Neural crest cell (in vitro differentiated cells): ENCODE measurements at places on chromosomes 1 and 21.
A peak's percentile ranks its signal among the peaks of the same experiment; 100 is the strongest.

DNA sequence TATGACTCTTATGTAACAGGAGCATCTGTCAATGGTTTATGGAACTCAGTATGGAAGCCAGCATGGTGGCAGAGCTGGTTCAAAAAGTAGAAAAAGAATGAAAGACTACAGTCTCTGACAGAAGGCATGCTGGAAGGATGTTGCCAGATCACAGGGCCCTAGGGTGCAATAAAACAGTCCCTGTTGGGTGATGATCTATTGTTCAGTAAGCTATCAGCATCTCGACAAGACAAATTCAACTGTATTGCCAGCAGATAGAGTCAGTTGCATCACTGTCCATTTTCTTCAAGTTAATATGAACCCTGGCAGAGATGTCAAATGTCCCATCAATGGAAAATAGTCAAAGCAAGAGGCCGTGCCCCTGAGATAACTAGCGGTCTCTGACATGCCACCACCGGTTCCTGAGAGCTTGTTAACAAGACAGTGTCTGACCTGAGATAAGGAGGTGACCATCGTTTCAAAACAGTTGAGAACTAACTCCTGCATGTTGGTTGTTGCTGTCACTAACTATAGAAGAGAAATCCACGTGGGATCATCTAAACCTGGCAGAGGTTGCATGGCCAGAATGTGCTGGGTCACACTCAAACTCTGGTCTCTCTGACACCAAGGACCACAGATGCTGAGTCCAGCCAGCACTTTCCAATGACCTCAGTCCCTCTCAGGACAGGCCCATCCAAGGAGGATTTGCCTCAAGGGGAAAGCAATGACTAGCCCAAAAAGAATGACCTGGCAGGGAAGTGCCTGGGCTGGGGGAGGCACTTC is 125.9 kb downstream of the RIPK4 start:
- H3K4me1 ChIP-seq = peaks cover 21% of the 10 kb centered on the region
- H3K4me3 ChIP-seq = no peak overlapping the region
- no peak overlapping the region for H3K27ac ChIP-seq

GRCh38 chr1:183126528-183126927 is 59.5 kb upstream of the LAMC2 start:
- H3K27ac ChIP-seq = no peak overlapping the region
- DNase-seq = no peak
- H3K36me3 ChIP-seq = peaks cover 29% of the 10 kb centered on the region
- H3K4me3 ChIP-seq = no peak overlapping the region
- no peaks in the 10 kb centered on the region for H3K27me3 ChIP-seq

DNA sequence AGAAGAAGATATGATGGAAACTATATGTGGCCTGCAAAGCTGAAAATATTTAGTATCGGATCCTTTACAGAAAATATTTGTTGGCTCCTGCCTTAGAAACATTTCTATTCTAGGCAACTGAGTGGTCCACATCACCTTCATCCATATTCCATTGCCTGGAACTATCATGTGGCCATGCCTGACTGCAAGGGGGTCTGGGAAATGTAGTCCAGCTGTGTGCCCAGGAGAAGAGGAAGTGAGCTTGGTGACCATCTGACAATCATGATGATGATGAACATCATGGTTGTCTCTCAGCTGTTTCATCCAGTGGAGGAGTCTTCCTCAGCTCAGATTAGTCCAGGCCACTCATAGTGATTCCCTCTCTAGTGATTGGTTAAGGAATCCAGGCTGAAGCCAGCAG is 61.8 kb upstream of the IFNLR1 start:
- no peaks in the 10 kb centered on the region for H3K27me3 ChIP-seq
- H3K27ac ChIP-seq = no peak overlapping the region
- DNase-seq = no peak
- no peak overlapping the region for H3K4me3 ChIP-seq
- H3K4me1 ChIP-seq = no peaks in the 10 kb centered on the region

GRCh38 chr1:10160173-10160572 is 50.2 kb upstream of the KIF1B start:
- no peaks in the 10 kb centered on the region for H3K27me3 ChIP-seq
- peaks cover 13% of the 10 kb centered on the region for H3K4me1 ChIP-seq
- H3K36me3 ChIP-seq = peaks cover 21% of the 10 kb centered on the region
- peak overlapping the region; percentile 82 for H3K27ac ChIP-seq

GRCh38 chr1:211800925-211801607 is 29.5 kb downstream of the LPGAT1 start:
- H3K4me3 ChIP-seq = no peak overlapping the region
- H3K4me1 ChIP-seq = no peaks in the 10 kb centered on the region
- no peak for DNase-seq

DNA sequence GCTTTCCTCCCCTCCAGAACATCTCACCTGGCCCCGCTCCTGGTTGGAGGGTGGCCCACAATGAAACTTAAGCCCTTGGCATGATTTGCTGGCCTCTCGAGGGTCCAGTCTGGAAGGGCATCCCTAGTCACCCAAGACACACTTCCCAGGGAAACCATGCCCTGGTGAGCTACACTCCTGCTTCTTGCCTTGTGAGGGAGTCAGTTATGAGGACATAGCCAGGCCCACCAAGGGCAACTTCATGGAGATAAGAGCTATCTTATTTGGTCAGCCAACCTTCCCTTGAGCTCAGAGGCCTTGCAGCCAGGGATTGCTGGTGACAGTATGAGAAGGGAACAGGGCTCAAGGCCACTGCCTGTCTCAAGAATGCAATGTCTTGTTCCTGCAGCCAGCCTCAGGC is 9.7 kb downstream of the TNR start:
- no peak overlapping the region for H3K4me3 ChIP-seq
- H3K36me3 ChIP-seq = no peaks in the 10 kb centered on the region
- no peak overlapping the region for H3K27ac ChIP-seq
- peaks cover 13% of the 10 kb centered on the region for H3K27me3 ChIP-seq
- no peak for DNase-seq

DNA sequence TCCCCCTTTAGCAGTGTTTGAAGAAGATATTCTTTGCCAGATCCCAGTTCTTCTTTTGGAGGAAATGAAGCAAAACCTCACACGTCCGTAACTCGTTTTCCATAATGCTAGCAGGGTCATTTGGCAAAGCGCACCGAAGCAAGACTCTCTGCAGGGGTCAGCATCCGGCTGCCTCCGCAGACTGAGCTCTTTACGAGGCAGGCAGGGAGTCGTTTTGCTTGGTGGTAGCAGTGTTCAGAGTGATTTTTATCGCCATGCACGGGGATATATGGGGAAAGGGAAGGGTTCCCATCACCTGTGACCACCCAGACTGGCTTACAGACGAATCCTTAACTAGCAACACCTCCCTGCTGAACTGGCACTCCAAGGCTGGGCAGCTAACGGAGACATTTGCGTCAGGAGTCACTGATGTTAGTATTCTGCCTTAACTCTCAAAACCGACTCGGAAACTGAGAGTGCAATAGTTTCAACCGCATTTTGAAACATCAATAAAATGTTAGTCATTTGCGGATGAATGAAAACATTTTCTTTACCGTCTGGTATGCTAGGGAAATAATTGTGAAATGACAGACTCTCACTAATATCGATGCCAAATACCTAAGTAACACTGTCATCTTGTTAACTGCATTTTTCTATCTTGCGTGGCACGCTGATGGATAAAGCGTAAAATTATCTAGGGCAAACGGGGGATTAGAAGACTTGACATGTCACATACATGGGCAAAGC is 2.2 kb upstream of the NEGR1 start:
- H3K27me3 ChIP-seq = peaks cover 45% of the 10 kb centered on the region
- DNase-seq = peak; percentile 28
- no peak overlapping the region for H3K4me3 ChIP-seq
- H3K36me3 ChIP-seq = no peaks in the 10 kb centered on the region
- H3K4me1 ChIP-seq = peaks cover 12% of the 10 kb centered on the region
- H3K27ac ChIP-seq = no peak overlapping the region

DNA sequence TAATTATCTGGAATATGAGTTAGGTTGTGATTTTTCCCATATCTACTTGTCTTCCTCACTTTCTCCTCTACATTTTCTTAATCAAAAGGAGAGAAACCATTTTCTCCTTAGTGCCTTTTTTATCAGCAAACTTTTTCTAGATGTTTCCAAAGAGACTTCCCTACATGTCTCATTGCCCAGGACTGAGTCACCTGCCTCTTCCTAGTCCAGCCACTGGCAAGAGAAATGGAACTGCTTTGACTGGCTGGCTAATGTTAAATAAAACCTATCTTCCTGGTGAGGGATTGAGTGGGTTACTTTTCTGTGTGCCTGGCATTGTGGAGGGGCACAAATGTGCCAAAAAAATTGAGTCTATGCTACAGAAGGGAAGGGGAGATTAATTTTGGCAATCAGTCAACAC is 52.1 kb upstream of the CD5L start:
- no peaks in the 10 kb centered on the region for H3K4me1 ChIP-seq
- no peak overlapping the region for H3K4me3 ChIP-seq
- no peak overlapping the region for H3K27ac ChIP-seq
- DNase-seq = no peak
- H3K27me3 ChIP-seq = peaks cover 28% of the 10 kb centered on the region

- no peak overlapping the region for H3K4me3 ChIP-seq
- H3K4me1 ChIP-seq = no peaks in the 10 kb centered on the region
- H3K27ac ChIP-seq = no peak overlapping the region
- peaks cover 44% of the 10 kb centered on the region for H3K36me3 ChIP-seq
Measured at GRCh38 chr1:44227211-44227610, 13.9 kb downstream of the DMAP1 start.

- H3K4me3 ChIP-seq = no peak overlapping the region
- DNase-seq = no peak
- H3K4me1 ChIP-seq = peaks cover 19% of the 10 kb centered on the region
- H3K36me3 ChIP-seq = peaks cover 3% of the 10 kb centered on the region
Measured at GRCh38 chr21:42740405-42740909, 87.0 kb downstream of the PDE9A start.

GRCh38 chr1:248136811-248137210 is 8.1 kb upstream of the OR2M5 start:
- H3K4me1 ChIP-seq = no peaks in the 10 kb centered on the region
- no peaks in the 10 kb centered on the region for H3K27me3 ChIP-seq
- peaks cover 2% of the 10 kb centered on the region for H3K36me3 ChIP-seq
- DNase-seq = no peak
- no peak overlapping the region for H3K4me3 ChIP-seq

DNA sequence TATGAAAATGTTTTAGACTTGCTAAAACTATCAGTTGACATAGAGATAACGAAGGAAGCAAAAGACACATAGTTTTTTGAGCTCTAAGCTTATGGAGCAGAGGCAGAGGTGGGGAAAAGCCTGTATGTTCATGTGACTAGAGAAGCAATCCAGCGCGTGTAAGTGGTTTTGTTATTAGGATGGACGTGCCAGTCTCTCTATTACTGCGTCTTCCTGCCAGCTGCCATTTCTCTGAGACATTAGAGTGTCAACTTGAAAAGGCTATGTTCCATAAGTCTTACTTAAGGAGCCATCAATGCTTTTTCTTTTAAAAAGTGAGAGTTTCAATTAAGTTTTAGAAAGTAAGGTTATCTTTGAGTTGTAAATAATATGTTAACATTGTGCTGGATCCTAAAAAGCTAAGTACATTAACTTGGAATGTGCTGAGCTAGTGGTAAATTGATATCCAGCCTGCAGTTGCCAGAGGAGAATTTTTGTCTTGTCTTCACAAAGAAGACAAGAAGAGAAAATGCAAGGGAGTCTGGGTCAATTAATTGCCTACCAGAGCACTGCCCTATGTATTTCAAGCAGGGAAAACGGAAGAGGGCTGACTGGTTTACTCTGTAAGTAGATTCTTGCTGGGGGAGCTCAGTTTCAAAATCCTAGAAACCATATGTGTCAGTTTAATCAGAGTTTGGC is 161.8 kb upstream of the B3GALT2 start:
- H3K4me3 ChIP-seq = no peak overlapping the region
- H3K36me3 ChIP-seq = no peaks in the 10 kb centered on the region
- no peak for DNase-seq
- H3K27ac ChIP-seq = no peak overlapping the region
- H3K4me1 ChIP-seq = no peaks in the 10 kb centered on the region
- H3K27me3 ChIP-seq = no peaks in the 10 kb centered on the region

DNA sequence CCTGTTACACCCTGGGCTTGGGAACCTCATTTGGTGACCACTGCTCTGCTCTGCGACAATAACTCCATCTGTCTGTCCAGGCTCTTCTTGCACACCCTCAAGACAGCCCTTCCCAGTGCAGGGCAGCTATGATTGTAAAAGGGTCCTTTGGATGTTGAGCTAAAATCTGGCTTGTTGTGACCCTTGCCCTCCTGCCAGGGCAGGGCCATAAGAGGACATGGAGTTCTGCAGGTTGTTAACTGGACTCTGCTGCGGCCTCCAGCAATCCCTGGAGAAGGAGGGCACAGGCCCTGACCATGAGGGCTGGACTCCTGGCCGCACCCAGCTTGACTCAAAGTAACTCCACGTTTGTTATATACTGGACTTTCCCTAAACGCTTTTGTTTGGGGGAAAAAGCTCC is 41.2 kb downstream of the DHCR24 start:
- no peak for DNase-seq
- H3K4me3 ChIP-seq = peak overlapping the region; percentile 8
- peaks cover 45% of the 10 kb centered on the region for H3K36me3 ChIP-seq
- H3K4me1 ChIP-seq = no peaks in the 10 kb centered on the region
- H3K27ac ChIP-seq = no peak overlapping the region

- peaks cover 16% of the 10 kb centered on the region for H3K4me1 ChIP-seq
- no peak for DNase-seq
- H3K27ac ChIP-seq = no peak overlapping the region
Measured at GRCh38 chr1:240462766-240463395, 149.1 kb downstream of the GREM2 start.

DNA sequence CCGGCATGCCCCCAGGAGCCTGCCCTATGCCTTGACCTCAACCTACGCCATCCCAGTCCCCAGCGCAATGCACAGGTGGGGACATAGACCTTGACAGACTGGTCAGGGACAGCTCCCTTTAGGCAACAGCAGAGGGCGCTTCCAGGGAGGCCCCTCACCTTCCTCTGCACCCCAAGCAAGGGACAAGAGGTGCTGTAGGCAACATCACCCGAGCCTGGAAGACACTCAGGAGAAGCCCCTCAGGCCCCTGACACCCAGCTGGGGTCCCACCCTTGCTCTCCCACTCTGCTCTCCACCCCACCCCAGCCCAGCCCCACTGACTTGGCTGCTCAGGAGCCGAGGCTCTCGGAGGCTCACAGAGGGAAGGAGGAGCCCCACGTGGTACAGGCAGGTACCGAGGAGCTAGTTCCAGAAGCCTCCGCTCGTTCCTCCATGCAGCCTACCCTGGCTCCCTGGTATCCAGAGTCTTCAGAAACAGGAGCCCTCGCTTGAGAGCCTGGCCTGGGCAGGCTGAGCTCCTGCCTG is 2.4 kb upstream of the WNT3A start:
- H3K4me1 ChIP-seq = peaks cover 4% of the 10 kb centered on the region
- no peak overlapping the region for H3K4me3 ChIP-seq
- no peaks in the 10 kb centered on the region for H3K36me3 ChIP-seq
- DNase-seq = no peak

- no peak for DNase-seq
- no peak overlapping the region for H3K27ac ChIP-seq
- H3K4me1 ChIP-seq = peaks cover 46% of the 10 kb centered on the region
- H3K27me3 ChIP-seq = no peaks in the 10 kb centered on the region
Measured at GRCh38 chr21:46191257-46191685, 7.0 kb upstream of the SPATC1L start.
